ENCODE measurements at places on chromosomes 5 and 9. TPM values are rescaled to one million over a fixed set of nuclear protein-coding genes. Genes with fewer than 3 reads are reported as not detected.

- no peaks in the 10 kb centered on the region for H3K36me3 ChIP-seq
- DNase-seq, result no peak
- H3K27ac ChIP-seq, result no peak overlapping the region
- no peak overlapping the region for H3K4me3 ChIP-seq
Observed at GRCh38 chr5:56983593-56984361, 31.9 kb upstream of the MIER3 start.

- no peak for DNase-seq
- no peak overlapping the region for H3K4me3 ChIP-seq
- no peaks in the 10 kb centered on the region for H3K27me3 ChIP-seq
- H3K27ac ChIP-seq, result no peak overlapping the region
- H3K4me1 ChIP-seq, result no peaks in the 10 kb centered on the region
- no peaks in the 10 kb centered on the region for H3K36me3 ChIP-seq
Observed at GRCh38 chr5:156675395-156675794, 174.7 kb upstream of the PPP1R2B start.

DNA sequence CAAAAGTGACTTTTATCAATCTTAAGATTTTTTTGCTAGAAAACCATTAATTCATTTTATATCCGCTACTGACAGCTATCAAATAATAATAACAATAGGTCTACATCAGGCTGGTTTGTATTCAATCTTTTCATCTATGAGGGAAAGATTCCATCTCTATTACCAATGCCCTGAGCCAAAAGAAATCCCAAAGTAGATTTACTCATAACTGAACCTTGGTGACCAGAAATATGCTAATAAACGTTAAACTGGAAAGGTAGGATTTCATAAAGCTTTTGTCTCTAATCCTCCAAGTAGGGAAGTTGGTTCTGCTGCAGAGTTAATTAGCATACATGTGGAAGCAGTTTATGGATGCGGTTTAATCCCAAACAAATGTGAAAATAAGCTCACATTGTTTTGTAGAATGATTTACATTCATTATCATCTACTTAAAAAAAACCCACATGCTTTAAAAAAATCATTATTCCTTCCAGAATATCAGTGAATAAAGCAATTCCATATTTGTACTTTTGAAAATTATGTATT lies 715.5 kb downstream of the CETN3 start:
- no peaks in the 10 kb centered on the region for H3K27me3 ChIP-seq
- no peak overlapping the region for H3K27ac ChIP-seq
- no peak overlapping the region for H3K4me3 ChIP-seq

- no peak for DNase-seq
- no peaks in the 10 kb centered on the region for H3K4me1 ChIP-seq
- no peak overlapping the region for H3K4me3 ChIP-seq
- peaks cover 43% of the 10 kb centered on the region for H3K27me3 ChIP-seq
Observed at GRCh38 chr5:91976451-91976850, 593.3 kb upstream of the ARRDC3 start.

GRCh38 chr5:110625376-110625999 lies 101.0 kb downstream of the TMEM232 start:
- DNase-seq, result peak; percentile 36
- no peak overlapping the region for H3K27ac ChIP-seq
- peaks cover 24% of the 10 kb centered on the region for H3K27me3 ChIP-seq
- H3K36me3 ChIP-seq, result no peaks in the 10 kb centered on the region

- peaks cover 9% of the 10 kb centered on the region for H3K4me1 ChIP-seq
- no peak overlapping the region for H3K27ac ChIP-seq
- peaks cover 23% of the 10 kb centered on the region for H3K36me3 ChIP-seq
- no peak for DNase-seq
- H3K27me3 ChIP-seq, result no peaks in the 10 kb centered on the region
- H3K4me3 ChIP-seq, result no peak overlapping the region
Observed at GRCh38 chr5:131195696-131196095, 25.0 kb downstream of the LYRM7 start.

DNA sequence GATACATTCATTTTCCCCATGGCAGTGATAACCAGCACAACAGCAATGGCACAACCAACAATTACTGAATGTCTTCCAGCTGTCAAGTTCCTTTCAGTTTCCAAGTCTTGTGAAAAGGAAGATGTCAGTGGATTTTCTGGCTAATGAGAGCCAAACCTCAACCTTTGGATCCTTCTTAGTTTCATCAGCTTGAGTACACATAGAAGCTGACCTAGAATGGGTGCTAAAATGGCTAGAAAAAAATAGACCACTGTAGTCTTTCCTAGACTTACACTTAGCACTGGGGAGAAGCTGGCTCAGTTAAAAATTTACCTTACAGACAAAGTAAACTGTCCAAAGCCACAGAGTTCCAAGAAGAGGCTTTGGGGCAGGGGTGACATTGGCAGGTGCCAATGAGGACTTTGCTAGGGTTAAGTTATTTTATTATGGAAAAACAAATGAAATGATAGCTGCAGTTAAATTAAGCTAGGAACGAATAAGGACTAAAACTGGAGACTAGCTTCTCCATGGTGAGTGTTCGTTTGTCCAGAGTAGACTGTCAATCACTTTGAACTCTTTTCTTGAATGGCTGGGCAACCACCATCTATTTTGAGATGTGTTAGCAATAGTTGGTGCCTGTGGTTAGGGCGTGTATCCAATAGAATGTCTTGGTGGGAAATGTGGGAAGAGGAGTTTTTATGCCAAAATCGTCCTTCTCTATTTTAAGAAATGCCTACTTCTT lies 25.9 kb upstream of the TXN start:
- H3K36me3 ChIP-seq, result no peaks in the 10 kb centered on the region
- no peaks in the 10 kb centered on the region for H3K27me3 ChIP-seq
- no peak for DNase-seq

- no peaks in the 10 kb centered on the region for H3K27me3 ChIP-seq
- H3K4me1 ChIP-seq, result peaks cover 6% of the 10 kb centered on the region
- H3K27ac ChIP-seq, result no peak overlapping the region
- no peaks in the 10 kb centered on the region for H3K36me3 ChIP-seq
Observed at GRCh38 chr9:25684321-25684720, 6.1 kb upstream of the TUSC1 start.

DNA sequence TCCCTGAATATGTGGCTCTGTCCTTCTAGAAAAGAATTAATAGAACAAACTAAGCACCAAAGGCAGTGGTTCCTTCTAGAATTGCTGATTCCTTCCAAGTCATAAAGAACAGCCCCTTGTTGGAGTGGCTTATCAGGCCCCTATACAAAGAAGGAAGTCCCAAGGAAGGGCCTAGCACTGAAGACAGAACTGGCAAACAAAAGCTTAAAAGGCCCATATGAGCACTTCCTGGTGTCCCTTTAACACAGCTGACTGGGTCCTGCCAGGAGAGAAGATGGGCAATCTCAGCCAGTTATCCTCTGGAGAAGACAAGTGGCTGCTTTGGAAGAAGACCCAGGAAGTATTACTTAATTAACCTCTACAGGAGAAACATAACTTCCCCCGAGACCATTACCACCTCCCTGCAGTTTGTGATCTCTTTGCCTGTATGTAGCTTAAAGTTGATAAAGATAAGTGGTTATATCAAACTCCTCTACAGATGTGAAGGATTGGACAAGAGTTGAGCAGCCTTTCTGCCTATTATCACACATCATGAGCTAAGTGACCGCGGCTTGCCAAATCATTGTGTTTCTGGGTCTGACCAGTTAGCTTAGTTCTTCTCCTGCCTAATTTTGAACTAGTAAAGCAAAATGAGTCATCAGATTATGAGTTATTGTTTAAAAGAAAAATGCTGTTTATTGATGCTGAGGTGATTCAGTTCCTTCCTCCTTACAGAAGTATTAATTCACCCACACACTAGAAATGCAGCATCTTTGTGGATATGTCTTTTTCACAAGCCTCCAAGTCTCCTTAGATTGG lies 13.3 kb upstream of the STING1 start:
- H3K27ac ChIP-seq, result no peak overlapping the region
- peak; percentile 83 for DNase-seq
- H3K36me3 ChIP-seq, result no peaks in the 10 kb centered on the region
- H3K4me3 ChIP-seq, result no peak overlapping the region
- no peaks in the 10 kb centered on the region for H3K27me3 ChIP-seq
- peaks cover 9% of the 10 kb centered on the region for H3K4me1 ChIP-seq

DNA sequence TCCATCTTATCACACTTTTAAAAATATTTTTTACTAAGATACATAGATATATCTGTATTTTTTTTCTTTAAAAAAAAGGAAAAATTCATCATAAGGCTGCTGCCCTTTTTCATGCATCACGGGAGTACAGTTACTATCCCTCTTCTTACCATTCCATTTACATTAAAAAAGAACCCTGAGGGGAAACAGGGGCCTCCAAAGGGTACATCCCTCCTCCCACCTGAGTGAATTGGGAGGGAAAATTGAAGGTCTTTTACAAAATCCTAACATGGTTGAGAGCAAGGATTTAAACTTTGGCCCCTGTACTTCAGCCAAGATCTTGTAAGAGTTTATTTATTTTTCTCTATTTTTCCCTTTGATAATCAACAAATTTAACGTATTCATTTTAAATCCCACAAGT lies 319.2 kb downstream of the MLLT3 start:
- no peak for DNase-seq
- H3K36me3 ChIP-seq, result no peaks in the 10 kb centered on the region
- H3K27ac ChIP-seq, result no peak overlapping the region
- no peaks in the 10 kb centered on the region for H3K27me3 ChIP-seq
- H3K4me1 ChIP-seq, result no peaks in the 10 kb centered on the region
- no peak overlapping the region for H3K4me3 ChIP-seq

GRCh38 chr9:20065046-20065445 lies 276.2 kb upstream of the SLC24A2 start:
- H3K4me3 ChIP-seq, result no peak overlapping the region
- DNase-seq, result no peak
- H3K27me3 ChIP-seq, result peaks cover 25% of the 10 kb centered on the region
- H3K4me1 ChIP-seq, result no peaks in the 10 kb centered on the region
- no peak overlapping the region for H3K27ac ChIP-seq
- H3K36me3 ChIP-seq, result no peaks in the 10 kb centered on the region

- no peak for DNase-seq
- H3K4me1 ChIP-seq, result peaks cover 6% of the 10 kb centered on the region
- H3K36me3 ChIP-seq, result no peaks in the 10 kb centered on the region
- no peak overlapping the region for H3K4me3 ChIP-seq
Observed at GRCh38 chr5:121378046-121378445, 473.6 kb upstream of the FTMT start.

GRCh38 chr5:90037646-90038045 lies 371.9 kb downstream of the CETN3 start:
- no peaks in the 10 kb centered on the region for H3K36me3 ChIP-seq
- no peak overlapping the region for H3K27ac ChIP-seq
- H3K4me1 ChIP-seq, result no peaks in the 10 kb centered on the region
- DNase-seq, result no peak
- no peak overlapping the region for H3K4me3 ChIP-seq

GRCh38 chr9:69623276-69623675 lies 48.9 kb downstream of the APBA1 start:
- H3K4me1 ChIP-seq, result no peaks in the 10 kb centered on the region
- peaks cover 59% of the 10 kb centered on the region for H3K27me3 ChIP-seq
- H3K36me3 ChIP-seq, result no peaks in the 10 kb centered on the region
- H3K4me3 ChIP-seq, result no peak overlapping the region
- H3K27ac ChIP-seq, result no peak overlapping the region

DNA sequence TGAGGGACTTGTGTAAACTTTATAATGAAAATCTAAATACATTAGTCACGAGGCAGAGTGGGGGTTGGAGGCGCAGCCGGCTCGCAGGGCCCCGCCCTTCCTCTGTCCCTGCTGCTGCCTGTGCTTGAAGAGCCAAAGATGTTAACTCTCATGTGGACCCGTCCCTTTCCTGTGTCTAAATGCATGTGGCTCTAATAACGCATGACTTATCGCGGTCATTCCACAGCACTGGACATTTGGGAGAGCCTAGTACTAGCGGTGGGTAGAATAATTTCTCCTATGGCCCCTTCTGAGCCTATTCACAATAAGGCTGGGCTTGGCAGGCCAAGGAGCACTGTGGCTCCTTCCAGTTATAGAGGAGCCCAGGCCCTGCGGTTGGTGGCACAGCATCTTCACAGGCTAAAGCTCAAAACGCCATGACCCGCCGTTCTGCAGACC lies 82.3 kb upstream of the SIMC1 start:
- peaks cover 29% of the 10 kb centered on the region for H3K4me1 ChIP-seq
- no peaks in the 10 kb centered on the region for H3K36me3 ChIP-seq
- no peaks in the 10 kb centered on the region for H3K27me3 ChIP-seq

- H3K36me3 ChIP-seq, result peaks cover 13% of the 10 kb centered on the region
- peaks cover 5% of the 10 kb centered on the region for H3K4me1 ChIP-seq
Observed at GRCh38 chr9:129886226-129887174, 51.2 kb downstream of the USP20 start.

- no peaks in the 10 kb centered on the region for H3K27me3 ChIP-seq
- H3K4me1 ChIP-seq, result no peaks in the 10 kb centered on the region
- no peaks in the 10 kb centered on the region for H3K36me3 ChIP-seq
- H3K4me3 ChIP-seq, result no peak overlapping the region
- H3K27ac ChIP-seq, result no peak overlapping the region
Observed at GRCh38 chr5:116011046-116011445, 21.2 kb upstream of the ARL14EPL start.

DNA sequence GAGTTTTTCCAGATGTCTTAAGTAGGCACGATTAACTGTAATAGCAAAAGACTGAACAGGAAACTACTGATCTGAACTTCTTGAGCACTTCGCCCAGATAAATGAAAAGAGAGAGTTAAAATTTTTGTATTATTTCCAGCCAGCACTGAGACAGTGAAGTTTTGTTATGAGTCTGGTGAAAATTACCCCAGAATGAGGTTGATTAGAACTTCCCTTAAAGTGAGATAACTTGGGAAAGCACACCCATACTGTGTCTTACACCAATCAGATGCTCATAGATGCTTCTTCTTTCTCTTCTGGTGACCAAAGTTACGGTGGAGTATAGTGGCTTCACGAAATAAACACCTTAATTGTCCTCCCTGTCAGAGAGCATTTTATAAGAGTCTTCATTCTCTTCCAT lies 131.8 kb upstream of the SLC12A2 start:
- peaks cover 12% of the 10 kb centered on the region for H3K36me3 ChIP-seq
- no peaks in the 10 kb centered on the region for H3K27me3 ChIP-seq
- no peak overlapping the region for H3K27ac ChIP-seq
- H3K4me1 ChIP-seq, result peaks cover under 1% of the 10 kb centered on the region
- H3K4me3 ChIP-seq, result no peak overlapping the region

GRCh38 chr9:133276923-133277322 lies 1.9 kb upstream of the ABO start:
- no peaks in the 10 kb centered on the region for H3K36me3 ChIP-seq
- H3K27me3 ChIP-seq, result peaks cover 12% of the 10 kb centered on the region
- no peaks in the 10 kb centered on the region for H3K4me1 ChIP-seq
- H3K4me3 ChIP-seq, result no peak overlapping the region
- H3K27ac ChIP-seq, result no peak overlapping the region

GRCh38 chr5:103472830-103473229 lies 89.8 kb downstream of the NUDT12 start:
- no peak overlapping the region for H3K4me3 ChIP-seq
- H3K27ac ChIP-seq, result no peak overlapping the region
- DNase-seq, result peak; percentile 57
- no peaks in the 10 kb centered on the region for H3K36me3 ChIP-seq
- H3K27me3 ChIP-seq, result no peaks in the 10 kb centered on the region

- no peak overlapping the region for H3K4me3 ChIP-seq
- H3K4me1 ChIP-seq, result peaks cover 12% of the 10 kb centered on the region
- no peaks in the 10 kb centered on the region for H3K36me3 ChIP-seq
- no peaks in the 10 kb centered on the region for H3K27me3 ChIP-seq
- DNase-seq, result peak; percentile 2
Observed at GRCh38 chr9:28688172-28688571, 1114.9 kb upstream of the C9orf72 start.

Gene ESM1
- not detected for total RNA-seq

Gene TAS2R1
- total RNA-seq, result not detected

Gene ANP32B
- total RNA-seq, result 245 TPM

Gene SLC36A2
- not detected for total RNA-seq

Gene TLX3
- not detected for total RNA-seq

Gene IL3
- not detected for total RNA-seq

Gene SHOC1
- total RNA-seq, result 0.09 TPM

Gene FCN2
- not detected for total RNA-seq

Gene PCDHA6
- 1.5 TPM for total RNA-seq

Gene SSNA1
- 81.4 TPM for total RNA-seq
